Stimulated activated naive CD8-positive, alpha-beta T cell treated with anti-CD3 and anti-CD28 coated beads, Interleukin-15, amount 100 ng/mL, for 72 hours (primary cell): ENCODE measurements at places on chromosomes 13 and 19.

- DNase-seq, result no peak
Measured at GRCh38 chr19:4393947-4394590, 6.3 kb downstream of the SH3GL1 start.

DNA sequence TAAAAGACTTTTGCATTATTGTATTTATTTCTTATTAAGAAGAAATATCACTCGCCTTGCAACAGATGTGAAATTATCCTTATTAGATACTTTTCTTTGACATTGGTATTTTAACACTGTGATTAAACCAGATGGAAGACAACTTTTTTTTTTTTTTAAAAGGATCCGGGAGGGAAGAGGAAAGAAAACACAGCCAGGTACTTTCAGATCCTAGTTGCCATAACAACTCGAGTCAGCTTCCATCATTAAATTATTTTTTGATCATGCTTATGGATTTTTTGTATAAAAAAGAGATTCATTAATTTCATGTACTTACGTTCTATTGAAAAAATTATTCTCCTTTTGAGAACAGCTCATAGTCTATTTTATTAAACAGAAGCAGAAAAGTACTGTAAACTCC, 515.7 kb downstream of the TBC1D4 start:
- no peak for DNase-seq

- no peak for DNase-seq
Measured at GRCh38 chr13:23175920-23176319, 4.9 kb upstream of the SGCG start.

- no peak for DNase-seq
Measured at GRCh38 chr19:18610556-18611326, 1.9 kb upstream of the TMEM59L start.

GRCh38 chr13:45296259-45296658, 44.7 kb downstream of the TPT1 start:
- no peak for DNase-seq

DNA sequence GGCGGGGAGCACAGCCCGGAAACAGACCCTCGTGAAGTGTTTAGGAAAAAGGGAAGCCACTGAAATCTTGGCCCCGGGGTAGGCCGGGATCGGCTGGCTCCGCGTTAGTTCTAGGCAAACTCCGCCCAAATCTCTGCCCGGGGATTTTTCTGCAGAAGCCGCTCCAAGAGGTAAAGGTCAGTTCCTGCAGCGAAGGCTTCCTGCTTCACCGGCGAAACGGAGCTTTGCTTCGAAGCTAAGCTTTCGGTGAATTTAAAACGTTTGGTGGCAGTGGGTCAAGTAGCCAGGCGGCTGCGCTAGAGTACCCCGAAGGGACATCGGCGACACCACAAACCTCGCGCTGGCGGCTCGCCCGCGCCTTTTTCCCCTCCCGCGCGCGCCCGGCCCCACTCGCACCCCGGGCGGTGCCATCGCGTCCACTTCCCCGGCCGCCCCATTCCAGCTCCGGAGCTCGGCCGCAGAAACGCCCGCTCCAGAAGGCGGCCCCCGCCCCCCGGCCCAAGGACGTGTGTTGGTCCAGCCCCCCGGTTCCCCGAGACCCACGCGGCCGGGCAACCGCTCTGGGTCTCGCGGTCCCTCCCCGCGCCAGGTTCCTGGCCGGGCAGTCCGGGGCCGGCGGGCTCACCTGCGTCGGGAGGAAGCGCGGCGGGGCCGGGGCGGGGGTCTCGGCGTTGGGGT, 441 bp downstream of the GJB2 start:
- peak; percentile 15 for DNase-seq

DNA sequence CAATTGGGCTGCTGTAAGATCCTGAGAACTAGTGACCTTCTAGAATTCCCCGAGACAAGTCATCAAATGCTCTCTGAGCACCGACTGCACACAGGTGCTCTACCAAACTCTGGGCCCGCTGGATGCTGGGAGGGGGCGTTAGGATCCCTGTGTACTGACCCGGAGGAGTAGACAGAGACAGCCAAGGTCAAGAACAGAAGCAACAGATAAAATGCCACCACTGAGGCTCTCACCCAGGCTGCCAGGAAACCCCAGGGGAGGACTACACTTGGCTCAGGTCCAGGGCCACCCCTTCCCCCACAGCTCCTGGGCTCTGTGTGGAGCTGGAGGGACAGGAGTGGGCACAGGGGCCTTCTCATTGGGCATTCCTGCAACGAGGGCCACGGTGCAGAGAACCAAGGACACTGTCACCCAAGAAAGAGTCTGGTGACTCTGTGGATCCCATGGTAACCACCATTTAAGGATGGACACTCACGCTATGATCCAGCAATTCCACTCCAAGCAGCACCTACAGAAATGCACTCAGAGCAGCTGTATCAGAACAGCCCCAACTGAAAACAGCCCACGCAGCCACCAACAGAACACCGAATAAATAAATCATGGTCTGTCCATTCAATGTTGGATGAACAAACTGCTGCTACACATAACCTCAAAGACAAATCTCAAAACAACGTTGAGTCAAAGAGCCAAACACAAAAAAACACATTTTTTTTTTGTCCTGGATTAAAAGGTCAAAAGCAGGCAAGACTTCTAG, 16.8 kb upstream of the SLC35E1 start:
- DNase-seq, result no peak

- no peak for DNase-seq
Measured at GRCh38 chr19:3229888-3230496, 5.5 kb downstream of the CELF5 start.

DNA sequence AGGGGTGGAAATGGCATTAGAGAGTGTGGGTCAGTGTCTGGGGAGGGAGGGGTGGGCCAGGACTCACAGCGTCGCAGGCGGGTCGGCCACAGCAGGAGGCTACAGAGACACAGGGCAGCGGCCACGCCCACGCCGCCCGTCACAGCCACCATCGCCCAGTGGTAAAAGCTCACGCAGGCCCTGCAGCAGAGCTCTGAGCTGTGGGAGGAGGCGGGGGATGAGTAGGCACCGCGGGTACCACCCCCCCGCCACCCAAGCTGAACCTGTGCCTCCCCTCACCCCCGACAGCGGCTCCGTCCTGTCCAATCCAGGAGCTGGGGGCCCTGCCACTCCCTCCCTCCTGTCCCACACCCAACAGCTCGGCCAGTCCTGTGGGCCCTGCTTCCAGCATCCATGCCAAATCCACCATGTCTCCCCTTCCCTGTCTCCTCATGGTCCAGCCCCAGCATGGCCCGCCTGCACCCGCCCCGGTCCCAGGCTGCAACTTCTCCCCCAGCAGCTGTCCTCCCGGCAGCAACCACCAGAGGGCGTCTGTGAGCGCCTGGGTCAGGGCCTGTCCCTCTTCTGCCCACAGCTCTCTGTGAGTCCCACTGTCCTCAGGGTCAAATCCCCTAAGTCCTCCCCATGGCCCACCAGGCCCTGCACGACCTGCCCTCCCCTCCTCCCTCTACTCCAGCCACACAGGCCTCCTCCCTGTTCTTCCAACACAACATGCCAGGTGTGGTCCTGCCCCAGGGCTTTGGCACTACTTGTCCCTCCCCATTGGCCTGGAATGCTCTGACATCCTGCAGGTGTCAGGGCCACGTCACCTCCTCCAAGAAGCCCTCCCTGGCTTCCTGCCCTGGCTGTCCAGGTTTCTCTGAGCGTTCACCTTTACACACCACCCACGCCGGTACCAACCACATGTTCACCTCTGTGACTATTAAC, 6.0 kb downstream of the TEKTIP1 start:
- peak; percentile 79 for DNase-seq

DNA sequence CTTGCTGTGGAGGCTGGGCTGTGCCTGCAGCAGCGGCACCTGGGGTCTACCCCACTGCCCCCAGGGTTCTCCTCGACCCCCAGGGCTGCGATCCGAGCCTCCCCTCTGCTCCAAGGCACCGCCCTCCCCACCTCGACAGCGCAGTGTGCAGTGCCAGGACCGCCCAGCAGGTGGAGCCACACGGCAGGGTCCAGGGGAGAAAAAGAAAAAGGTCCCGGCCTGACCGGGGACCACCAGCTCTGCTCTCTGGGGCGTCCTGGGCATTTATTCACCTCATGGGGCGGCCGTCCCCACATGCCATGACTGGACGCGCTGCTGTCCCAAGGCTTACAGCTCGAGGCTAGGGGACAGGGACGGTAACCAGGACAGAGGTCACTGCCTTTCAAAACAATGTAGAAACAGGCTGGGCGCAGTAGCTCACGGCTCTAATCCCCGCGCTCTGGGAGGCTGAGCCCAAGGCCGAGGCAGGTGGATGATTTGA, 10.6 kb downstream of the REXO1 start:
- DNase-seq, result peak; percentile 67

GRCh38 chr19:57559008-57559403, 657 bp downstream of the ZNF550 start:
- peak; percentile 17 for DNase-seq

DNA sequence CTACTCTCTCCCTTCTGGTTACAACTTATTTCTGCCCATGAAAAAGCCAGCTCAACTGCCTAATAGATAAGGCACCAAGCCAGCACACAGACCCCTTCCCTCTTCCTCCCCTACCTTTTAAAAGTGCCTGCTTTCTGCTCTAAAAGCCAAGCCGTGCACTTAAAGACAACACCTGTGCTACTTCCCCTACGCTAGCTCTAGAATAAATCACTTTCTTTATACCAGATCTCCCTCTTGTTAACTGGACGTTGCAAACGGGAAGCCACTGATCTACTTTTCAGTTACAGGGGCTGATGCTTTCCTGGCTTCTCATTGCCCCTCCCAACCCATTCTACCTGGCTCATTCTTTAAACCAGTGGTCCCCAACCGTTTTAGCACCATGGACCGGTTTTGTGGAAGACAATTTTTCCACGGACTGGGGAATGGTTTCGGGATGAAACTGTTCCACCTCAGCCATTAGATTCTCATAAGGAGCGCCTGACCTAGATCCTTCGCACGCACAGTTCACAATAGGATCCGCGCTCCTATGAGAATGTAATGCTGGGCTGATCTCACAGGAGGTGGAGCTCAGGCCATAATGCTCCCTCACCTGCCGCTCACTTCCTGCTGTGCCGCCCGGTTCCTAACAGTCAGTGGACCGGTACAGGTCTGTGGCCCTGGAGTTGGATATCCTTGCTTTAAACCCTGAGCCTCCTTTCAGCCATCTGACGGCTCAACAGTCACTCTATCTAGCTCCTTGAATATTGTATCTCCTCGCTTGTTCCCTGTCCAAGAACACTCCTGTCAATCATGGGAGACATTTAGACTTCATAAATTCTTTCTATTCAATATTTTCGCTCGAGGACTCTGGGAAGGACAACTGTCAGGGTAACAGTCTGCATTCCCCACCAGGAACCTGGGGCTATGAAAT, 841 bp upstream of the ZNF223 start:
- peak; percentile 27 for DNase-seq
